Stimulated activated CD8-positive, alpha-beta memory T cell treated with anti-CD3 and anti-CD28 coated beads, Interleukin-7, amount 100 ng/mL, for 1 hour (primary cell): ENCODE measurements at places on chromosomes 16 and 17.

DNA sequence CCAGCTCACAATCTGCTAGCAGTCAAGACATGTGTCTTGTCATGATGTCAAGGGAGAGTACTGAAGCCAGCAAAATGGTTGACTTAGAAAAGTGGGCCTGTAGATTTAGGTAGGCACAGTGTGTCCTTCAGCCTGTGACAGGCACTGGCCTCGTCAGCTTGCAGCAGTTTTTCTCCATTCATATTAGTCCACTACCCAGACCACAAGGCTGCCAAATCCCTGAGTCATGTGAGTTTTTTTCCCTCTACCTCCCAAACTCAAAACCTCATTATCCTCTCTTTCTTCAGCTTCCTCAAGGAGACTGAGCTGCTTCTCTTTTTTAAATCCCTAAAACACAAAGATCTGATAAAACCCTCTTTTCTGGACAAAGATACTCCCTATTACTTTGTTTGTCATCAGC lies 102.6 kb upstream of the HS3ST3A1 start:
- no peak for DNase-seq

DNA sequence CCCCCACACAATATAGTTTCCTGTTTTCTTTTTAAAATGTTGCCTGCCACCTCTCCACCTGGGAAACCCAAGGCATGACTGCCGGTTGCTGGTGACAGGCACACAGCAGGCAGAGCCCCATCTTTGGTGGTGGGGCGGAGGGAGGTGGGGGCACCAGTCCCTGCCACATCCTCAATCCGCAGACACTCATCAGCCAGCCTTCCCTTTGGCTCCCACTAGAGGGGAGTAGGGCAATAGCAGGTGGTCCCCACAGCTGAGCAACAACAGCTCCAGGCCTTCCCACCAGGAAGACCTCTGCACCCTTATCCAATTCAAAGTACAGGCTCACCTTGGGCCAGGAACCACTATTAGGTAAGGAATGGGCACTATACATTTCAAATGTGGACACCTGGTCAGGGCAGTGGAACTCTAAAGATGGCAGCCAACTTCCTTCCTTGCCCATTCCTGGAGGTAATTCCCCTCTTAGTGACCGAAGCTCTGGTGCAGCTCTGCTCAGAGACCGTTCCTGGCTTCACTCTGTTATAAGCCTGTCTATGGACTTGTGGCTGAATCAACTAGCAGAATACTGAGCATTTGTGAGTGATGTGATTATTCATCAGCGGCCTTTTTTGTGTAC lies 13.9 kb downstream of the RECQL5 start:
- DNase-seq = no peak

DNA sequence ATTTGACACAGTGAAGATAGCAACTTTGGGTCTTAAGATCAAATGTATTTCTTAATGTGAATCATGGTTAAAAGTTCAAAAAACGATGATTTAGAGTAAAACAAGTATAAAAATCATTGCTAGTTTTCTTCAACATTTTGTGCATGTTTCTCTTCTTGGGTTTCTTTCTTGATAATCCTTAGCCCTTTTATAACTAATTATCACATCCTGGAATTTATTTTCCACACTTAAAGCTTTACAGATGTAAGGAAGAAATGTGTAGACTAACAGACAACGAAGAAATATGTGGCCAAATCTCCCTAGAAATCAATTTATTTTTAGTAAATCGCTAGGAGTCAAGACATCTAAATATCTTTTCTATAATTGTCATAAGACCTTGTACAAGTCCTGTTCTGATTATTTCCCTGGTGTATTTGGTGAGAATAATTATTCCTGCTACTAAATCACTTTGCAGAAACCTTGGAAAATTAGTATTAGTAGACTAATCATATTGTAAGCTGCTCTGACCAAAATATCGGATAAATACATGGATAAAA lies 4.9 kb downstream of the NACA2 start:
- DNase-seq = no peak

DNA sequence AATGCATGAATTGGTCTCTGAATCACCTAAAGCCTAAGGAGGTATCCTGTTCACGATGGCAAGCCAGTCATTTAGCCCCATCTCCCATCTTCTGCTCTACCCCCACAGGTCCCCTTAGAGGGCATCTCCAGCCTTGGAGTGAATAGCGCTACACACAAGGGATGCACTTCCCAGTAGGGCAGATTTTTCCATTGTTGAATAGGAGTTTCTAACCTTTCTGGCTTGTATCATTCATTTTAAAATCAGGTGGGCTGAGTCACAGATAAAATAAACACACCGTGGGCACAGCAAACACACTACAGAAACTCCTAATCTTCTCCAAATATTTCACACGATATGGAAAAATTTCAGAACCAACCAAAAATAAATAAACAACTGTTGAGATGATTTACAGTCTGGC lies 201.2 kb upstream of the NOG start:
- DNase-seq = no peak

DNA sequence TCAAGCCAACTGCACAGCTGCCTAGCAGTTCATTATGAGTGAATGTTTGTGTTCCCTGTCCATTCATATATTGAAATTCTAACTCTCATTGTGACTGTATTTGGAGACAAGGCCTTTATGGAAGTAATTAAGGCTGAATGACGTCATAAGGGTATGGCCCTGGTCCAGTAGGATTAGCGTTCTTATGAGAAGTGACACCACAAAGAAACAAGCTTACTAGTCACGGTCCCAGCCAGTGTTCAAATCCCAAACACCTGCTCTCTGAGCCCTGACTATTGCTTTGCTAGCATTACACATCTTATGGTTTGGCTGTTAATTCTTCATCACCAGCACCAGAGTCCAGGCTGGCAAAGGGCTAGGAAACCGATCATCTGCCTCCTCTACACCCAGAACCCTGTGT lies 2.2 kb downstream of the ZNF668 start:
- no peak for DNase-seq

DNA sequence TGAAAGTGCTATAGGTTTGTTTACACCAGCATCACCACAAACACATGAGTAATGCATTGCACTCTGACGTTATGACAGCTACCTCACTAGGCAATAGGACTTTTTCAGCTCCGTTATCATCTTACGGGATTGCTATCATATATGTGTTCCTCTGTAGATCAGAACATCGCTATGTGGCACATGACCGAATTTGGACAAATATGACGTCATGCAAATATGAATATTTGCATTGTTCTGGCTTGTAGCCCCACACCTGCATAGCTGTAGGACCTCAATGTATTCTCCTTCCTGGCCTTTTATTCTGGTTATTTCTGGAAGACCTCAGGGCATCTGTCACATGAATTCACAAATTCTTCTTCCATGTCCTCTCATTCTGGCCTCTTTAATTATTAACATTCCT lies 393.2 kb downstream of the CDH13 start:
- DNase-seq = no peak

DNA sequence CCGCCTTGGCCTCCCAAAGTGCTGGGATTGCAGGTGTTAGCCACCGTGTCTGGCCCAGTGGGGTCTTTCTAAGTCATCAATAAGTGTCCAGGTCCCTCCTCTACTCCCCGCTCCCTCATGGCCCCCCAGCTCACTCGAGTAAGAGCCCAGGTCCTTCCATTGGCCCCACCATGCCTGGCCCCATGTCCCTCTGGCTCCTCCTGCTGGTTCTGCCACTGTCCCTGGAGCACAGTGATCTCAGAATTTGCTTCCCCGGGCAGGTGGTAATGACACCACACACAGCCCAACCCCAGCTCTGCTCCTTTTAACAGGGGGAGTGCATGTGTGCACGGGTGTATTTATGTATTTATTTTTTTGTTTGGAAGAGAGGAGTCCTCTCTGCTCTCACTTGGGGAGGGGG lies 19.6 kb downstream of the MGAT5B start:
- DNase-seq = no peak

DNA sequence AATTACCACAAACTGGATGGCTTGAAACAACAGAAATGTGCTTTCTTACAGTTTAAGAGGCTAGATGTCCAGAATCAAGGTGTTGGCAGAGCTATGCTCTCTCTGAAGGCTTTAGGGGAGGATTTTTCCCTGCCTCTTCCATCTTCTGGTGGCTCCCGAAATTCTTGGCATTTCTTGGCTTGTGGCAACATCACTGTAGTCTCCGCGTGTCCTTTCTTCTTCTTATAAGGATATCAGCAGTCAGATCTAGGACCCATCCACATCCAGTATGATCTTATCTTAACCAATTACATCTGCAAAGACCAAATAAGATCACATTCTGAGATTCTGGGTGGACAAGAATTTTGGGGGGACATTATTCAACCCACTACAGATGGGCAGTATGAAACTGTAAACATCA lies 119.2 kb upstream of the PMFBP1 start:
- no peak for DNase-seq
